Fibroblast of skin of right quadriceps (primary cell): ENCODE measurements at places on chromosomes 11 and 22.

GRCh38 chr11:101707477-101707876 is 123.7 kb upstream of the TRPC6 start:
- no peak for DNase-seq

DNA sequence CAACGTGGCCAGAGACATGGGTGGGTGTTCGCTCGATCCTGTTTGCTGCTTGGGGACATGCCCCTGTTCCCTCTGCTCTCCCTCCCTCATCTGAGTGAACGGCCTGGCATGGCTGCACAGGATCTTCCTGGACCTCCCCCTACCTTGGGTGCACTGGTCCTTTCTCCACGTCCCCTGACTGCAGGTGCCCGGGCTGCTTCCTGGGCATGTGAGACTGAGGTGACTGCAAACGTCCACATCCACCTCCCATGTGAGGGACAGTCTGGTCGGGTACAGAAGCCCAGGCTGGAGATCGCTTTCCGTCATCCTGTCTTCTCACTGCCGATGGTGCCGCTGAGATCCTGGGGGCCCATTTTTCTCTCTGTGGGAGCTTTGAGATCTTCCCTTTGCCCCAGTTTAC is 11.8 kb downstream of the SULT4A1 start:
- DNase-seq: no peak

DNA sequence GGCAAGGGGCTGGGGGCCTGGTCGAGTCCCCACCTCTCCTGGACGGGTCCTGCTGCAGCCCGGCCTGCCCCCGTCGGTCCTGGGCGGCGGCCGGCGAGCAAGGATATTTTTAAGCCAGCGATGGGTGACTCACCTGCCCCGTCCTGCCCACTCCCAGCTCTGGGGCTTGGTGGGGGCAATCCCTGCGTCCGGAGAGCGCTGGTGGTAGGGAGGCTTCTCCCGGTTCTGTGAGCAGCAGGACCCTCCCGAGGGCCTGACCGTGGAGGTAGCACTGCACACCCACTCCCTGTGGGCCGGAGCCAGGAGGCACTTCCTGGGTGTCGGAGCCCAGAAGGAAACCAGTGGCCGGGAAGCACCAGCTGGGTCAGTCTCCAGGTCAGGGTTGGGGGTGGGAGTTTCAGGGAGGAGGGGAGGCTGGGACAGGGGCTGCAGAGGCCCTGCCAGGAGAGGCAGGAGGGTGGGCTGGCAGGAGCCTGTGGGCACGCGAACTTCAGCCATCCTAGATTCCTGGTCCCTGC is 467 bp downstream of the EPS8L2 start:
- DNase-seq: no peak

GRCh38 chr22:48727454-48728058 is 1100.1 kb downstream of the BRD1 start:
- no peak for DNase-seq

DNA sequence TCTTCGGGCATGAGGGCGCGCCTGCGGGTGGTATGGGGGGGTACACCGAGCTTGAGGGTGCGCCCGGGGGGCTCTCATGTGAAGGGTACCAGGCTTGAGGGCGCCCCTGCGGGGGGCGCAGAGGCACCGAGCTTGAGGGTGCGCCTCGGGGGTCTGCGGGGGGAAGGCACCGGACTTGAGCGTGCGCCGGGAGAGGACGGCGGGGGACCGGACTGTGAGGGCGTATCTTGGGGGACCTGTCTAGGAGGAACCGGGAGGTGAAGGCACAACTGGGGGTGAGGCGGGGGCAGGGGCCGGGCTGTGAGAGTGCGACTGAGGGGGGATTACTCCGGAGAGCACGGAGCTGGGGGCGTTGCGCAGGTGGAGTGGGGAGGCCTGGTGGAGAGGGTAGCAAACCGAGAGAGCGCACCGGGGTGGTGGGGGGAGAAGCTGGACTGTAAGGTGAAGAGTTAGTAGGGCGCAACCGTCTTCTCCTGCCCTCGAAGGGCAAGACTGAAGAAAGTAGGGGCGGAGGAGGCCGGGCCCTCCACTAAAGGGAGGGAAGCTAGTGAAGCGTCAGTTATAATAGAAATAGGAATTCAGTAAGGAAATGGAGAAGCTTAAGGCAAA is 1.1 kb upstream of the DDX6 start:
- DNase-seq: no peak

GRCh38 chr22:26608129-26608528 is 9.7 kb downstream of the CRYBB1 start:
- DNase-seq: no peak

- no peak for DNase-seq
These were observed 4.8 kb downstream of the OAF start for GRCh38 chr11:120215634-120216033.

DNA sequence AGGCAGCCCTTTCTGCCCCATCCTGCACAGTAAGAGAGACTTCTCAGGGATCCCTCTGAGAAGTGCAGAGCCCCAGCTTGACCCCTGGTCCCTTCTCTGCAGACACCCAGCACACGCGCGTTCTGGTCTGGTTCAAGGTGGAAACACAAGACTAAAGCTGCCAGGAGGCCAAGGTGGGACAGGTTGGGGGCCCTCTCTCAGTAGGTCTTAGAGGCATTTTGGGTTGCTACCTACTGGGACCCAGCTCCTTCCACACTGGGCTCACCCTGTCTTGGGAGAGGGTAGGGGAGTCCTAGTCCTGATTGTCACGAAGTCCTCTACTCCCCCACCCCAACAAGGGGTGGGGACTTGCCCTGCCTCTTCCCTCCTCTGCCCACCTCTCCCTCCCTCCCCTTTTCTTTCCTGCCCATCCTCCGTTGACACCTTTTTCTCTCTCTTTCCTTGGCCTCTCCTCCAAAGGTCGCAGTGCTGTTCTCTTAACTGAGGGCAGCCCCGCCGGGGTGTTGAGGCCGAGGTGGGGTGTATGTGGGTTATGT is 763 bp upstream of the SOX10 start:
- no peak for DNase-seq
